MCF 10A (cell line): ENCODE measurements at places on chromosomes 7 and 10.
A peak's percentile ranks its signal among the peaks of the same experiment; 100 is the strongest.

GRCh38 chr10:132688580-132689420 is 97.1 kb downstream of the NKX6-2 start:
- DNase-seq: no peak

- no peak for DNase-seq
These were observed 266.9 kb downstream of the DNAJB6 start for GRCh38 chr7:157603716-157604115.

GRCh38 chr10:88032566-88032965 is 169.1 kb downstream of the PTEN start:
- peak; percentile 49 for DNase-seq

DNA sequence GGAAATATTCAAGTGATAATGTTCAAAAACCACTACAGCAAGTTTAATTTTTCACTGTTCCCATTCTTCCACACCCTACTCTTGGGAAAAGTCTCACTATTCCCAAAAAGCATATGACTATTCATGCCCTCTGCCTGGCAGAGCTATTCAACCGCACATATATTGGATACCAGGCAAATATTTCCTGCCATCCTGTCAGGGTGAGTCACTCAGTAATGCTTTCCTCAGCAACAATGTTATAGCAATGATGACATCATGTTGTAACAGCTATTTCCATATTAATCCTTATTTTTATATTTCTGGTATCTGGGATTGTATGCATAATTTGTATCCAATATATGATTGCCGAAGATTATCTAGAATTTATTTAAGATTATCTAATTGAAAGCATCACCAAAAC is 114.0 kb upstream of the PLXDC2 start:
- DNase-seq: peak; percentile 71

DNA sequence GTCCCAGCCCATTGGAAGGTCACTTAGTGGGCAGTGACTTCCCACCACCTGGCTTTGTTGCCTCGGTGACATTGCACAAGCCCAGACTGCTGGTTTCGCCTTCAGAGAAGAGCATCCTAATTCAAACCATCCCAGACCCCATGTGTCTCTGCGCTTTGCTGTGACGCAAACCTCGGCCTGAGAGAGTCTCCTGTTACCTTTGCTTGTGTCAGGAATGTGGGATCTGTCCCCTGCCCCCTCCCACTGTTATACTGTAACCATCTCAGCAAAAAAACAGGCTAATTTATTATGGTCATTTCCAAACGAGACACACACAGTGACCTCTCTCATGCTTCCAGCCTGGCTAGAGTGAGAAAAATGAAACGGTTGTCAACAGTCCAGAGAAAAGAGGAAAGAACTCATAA is 25.0 kb upstream of the AQP1 start:
- DNase-seq: no peak

- DNase-seq: no peak
These were observed 2.5 kb downstream of the PDLIM1 start for GRCh38 chr10:95288303-95288702.

GRCh38 chr7:144818511-144818910 is 17.3 kb downstream of the TPK1 start:
- DNase-seq: peak; percentile 29

GRCh38 chr7:81533931-81534330 is 235.9 kb downstream of the HGF start:
- DNase-seq: no peak

DNA sequence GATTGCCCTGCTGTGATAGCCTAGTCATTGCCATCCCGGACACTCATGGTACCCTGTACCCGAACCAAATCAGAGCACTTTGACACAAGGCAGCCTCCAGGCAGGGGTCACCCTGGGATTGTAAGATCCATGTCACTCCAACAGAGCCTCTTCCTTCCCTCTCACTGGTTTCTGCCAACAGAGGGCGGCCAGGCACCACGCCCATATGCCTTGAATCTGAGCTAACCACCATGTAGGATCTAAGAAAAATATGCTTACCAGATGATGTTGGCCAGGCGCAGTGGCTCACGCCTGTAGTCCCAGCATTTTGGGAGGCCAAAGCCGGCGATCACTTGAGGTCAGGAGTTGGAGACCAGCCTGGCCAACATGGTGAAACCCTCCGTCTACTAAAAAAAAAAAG is 389.2 kb upstream of the KLF6 start:
- peak; percentile 41 for DNase-seq

DNA sequence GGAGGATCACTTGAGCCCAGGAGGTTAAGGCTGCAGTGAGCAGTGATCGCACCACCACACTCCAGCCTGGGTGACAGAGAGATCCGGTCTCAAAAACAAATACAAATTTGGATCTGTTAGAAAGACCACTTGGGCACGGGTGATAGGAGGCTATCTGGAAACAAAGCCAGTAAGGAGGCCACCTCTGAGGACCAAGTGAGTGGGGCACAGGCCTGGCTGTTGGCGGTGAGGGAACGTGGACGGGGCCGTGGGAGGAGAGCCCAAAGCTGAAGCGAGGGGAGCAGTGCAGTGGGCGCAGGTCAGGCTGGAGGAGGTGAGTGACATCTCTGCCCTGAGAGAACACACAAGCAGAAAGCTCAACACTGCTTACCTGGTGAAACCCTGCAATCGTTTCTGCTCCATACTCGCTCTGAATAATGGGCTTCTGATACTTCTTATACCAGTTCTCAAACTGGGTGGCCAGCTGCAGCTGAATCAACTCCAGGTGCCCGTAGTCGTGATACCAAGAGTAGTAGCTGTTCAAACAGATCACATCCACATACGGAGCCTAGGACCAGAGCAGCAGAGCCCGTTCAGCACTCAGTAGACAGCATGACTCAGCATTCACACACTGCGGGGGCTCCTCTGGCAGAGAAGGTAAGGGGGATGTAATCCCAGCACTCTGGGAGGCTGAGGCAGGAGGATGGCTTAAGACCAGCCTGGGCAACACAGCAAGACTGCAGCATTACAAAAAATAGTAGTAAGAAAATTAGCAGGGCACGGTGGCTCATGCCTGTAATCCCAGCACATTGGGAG is 14.5 kb downstream of the GUSB start:
- DNase-seq: no peak
